Foreskin keratinocyte (primary cell): ENCODE measurements at places on chromosomes 13 and 19. TPM values are rescaled to one million over a fixed set of nuclear protein-coding genes. Genes with fewer than 3 reads are reported as not detected.

DNA sequence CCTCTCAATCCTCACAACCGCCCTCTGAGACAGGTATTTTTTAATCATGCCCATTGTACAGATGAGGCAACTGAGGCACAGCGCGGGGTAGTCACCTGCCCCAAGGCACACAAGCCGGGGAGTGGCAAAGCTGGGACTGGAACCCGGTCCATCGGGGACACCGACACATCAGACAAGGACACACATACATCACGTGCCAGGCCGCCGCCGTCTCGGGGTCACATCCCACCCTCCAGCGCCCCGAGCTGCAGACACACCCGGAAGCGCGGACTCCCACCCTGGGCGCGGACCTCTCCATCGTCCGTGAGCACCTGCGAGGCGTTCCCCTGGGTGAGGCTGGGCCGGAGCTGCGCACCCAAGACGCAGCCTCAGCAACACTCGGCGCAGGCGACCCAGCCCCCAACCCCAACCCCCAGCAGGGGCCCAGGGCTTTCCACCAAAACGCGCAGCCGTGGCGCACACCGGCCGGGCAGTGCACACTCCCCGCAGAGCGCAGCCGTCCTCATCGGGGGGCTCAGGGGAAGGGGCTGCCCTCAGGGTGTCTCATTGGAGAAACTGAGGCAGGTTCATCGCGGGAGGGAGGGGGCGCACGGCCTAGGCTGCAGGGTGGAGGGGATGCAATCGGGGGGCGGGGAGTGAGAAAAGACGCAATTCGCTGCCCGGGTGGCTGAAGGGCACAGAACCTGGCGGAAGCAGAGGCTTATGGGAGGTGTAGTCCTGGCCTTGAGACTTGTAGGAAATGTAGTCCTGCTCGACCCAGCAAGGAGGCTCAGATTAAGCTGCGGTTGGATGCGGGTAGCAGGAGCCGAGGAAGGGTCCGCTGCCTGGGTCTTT is 1.9 kb upstream of the LMTK3 start:
- no peak for DNase-seq

DNA sequence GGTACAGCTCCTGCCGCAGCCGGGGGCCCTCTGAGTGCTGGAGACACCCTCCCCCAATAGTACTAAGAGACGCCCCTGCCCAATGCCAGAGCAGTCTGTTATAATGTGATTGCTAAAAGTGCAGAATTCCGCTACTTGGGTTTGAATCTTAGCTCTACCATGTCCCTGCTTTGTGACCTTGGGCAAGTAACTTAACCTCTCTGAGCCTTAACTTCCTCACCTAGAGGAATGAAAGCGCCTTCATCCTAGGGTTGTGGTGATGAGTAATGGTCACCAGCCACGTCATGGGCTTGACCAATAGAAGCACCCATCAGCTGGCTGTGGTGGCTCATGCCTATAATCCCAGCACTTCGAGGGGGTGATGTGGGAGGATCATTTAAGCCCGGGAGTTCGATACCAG is 6.5 kb downstream of the PLEKHG2 start:
- no peak for DNase-seq

DNA sequence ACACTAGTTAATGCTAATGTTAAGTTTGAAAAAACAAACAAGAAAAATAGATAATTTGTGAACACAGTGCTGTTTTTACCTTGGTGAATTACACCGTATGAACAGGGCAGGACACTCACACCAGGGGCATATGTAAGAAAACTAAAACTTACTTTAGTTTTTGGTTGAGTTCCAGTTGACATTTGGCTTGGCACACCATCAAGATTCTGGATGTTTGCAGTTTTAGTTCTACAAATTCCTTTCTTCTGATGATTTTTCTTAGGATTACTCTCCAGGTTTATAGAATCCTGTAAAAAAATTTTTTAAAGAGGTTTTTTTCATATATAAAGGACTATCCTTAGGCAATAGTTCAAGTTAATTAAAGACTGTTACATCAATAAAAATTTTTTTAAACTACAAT is 238.5 kb upstream of the STARD13 start:
- no peak for DNase-seq

The FBXW9 gene
- 11.4 and 12.7 TPM in 2 replicates for total RNA-seq

DNA sequence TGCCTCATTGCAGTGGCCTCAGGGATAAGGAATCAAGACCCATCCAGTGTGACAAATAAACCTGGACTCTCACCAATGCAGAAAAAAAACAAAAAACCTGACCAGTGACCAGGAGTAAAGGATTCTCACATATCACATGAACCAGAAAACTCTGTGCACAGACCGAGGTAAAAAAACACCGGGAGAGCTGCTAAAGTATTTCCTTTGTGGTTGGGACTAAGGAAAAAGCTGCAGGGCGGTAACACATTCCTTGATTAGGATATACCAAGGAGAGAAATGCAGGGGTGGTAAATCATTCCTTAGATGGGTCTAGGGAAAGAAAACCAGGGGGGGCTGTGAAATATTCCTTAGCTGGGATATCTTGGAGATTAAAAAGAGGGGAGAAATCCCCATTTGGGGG is 64.8 kb upstream of the ZNF85 start:
- no peak for DNase-seq

DNA sequence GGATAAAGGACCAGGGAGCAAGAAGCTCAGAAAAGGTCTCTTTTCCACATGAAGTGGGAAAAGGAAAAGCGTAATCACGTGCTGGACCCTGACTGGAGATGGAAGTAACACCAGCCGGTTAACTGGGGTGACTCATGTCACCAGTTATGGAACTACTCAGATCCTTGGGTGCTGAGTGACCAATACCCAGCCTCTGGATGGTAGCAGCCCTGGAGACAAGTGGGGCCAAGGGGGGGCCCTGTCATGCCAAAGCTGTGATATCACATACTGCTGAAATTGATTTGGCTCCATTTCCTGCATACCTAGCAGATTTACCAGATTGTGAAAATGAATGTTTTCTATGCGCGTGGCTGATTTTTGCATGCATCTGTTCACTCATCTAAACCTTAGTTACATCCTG is 158.9 kb downstream of the ZIC5 start:
- no peak for DNase-seq

The SERPINE3 gene
- total RNA-seq, result not detected in 2 replicates

- DNase-seq, result no peak
These were observed at the start of gene FCHO1 for GRCh38 chr19:17751103-17751911. Gene FCHO1, plus strand, starts transcription at chr19:17751477. Its CDS starts 3,688 bp downstream, at chr19:17755165.
